ENCODE measurements at places on chromosomes 1 and 21.

DNA sequence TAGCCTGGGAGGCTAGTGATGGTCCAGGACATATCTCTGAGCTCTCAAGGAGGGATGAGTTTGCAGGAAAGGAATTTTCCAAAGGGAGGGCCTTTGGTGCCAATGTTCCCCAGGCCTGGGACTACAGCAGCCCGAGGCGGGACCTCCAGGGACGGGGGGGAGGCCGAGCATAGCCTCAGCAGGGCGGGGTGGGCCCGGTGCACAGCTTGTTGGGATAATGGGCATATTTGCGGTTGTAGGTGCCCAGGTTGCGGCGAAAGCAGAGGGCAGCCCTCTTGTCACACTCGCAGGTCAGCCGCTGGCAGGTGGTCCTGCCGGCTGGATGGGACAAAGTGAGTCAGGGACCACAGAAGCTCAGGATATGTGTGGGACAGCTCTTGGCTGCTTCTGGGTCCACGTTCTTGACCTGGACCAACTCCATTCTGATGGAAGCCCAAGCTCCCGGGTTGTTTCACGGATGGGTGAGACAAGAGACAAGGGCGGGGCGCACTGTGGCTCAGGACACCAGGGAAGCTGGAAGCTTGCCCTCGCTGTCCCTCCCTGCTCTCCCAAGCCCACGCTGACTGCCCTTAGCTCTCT, 3.2 kb downstream of the PLA2G2E start:
- H3K27ac ChIP-seq: no peak overlapping the region
- no peaks in the 10 kb centered on the region for H3K27me3 ChIP-seq
- no peak for DNase-seq
- H3K4me1 ChIP-seq: peaks cover 12% of the 10 kb centered on the region
- H3K36me3 ChIP-seq: no peaks in the 10 kb centered on the region

DNA sequence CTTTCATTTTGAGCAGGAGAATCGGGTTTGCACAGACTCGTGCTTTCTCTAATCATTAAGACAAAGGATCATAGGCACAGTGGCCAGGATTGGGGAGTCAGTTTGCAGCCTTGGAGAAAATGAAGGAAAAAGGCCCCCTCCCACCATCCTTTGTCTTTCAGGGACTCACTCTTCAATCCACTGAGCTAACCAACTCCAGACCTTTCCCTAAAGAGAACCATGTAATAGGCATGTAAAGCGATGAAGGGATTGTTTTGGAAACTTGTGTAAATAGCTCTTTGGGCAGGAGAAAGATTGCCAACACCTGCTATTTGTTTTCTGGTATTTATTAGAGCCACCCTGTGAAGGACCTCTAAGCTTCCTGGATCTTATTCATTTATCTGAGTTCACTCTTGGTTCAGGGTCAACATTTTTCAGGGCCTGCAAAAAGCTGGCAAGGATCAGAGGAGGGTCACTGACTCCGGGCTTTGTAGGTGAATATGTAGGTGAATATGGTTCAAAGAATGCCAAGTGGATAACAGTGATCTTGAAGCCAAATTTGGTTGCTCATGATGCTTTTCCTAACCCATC, 192.6 kb upstream of the FGGY start:
- H3K4me3 ChIP-seq: no peak overlapping the region
- peaks cover 5% of the 10 kb centered on the region for H3K4me1 ChIP-seq
- no peak for DNase-seq
- H3K27me3 ChIP-seq: no peaks in the 10 kb centered on the region
- no peak overlapping the region for H3K27ac ChIP-seq

GRCh38 chr1:151367658-151368392, 4.7 kb downstream of the SELENBP1 start:
- no peak overlapping the region for H3K4me3 ChIP-seq
- no peak for DNase-seq
- no peak overlapping the region for H3K27ac ChIP-seq
- no peaks in the 10 kb centered on the region for H3K27me3 ChIP-seq
- peaks cover 16% of the 10 kb centered on the region for H3K4me1 ChIP-seq
- H3K36me3 ChIP-seq: no peaks in the 10 kb centered on the region

DNA sequence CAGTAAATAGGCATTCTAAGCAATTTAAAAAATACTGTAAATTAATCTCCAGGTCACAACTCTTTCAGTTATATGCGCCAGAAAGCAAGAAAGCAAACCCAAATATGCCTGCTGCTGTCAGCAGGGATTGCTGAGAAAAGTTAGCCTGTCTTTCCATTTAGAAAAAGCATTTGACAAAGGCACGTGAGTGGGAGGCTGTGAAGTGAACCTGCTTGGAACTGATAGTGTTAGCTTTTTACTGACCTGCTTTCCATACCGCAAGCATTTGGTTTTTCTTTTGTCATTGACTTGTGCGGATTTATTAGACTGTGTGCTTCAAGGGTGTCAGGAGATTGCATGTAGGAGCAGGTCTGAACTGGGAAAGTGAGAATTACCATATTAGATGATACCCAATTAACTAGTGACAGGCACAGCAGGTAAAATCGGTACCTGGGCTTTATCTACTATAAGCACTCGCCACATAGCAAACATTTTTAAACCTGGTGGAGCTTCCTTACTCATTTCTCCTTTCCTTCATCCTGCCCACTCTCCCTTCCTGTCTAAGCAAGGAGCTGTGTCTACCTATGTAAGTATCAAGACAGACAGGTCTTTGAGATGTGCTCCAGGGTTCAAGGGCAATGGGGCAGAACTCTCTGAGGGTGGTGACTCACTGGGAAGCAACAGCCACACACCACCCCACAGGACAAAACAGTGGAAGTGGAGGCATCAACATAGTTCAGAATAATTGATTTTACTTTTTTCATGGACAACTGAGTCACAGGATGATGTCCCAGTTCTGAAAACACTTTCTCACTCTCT, 323.9 kb downstream of the DISC1 start:
- no peaks in the 10 kb centered on the region for H3K4me1 ChIP-seq
- no peaks in the 10 kb centered on the region for H3K36me3 ChIP-seq
- no peak overlapping the region for H3K4me3 ChIP-seq
- no peak for DNase-seq
- H3K27me3 ChIP-seq: no peaks in the 10 kb centered on the region
- no peak overlapping the region for H3K27ac ChIP-seq

GRCh38 chr21:17848228-17848627, 29.1 kb upstream of the C21orf91 start:
- H3K4me1 ChIP-seq: peaks cover 15% of the 10 kb centered on the region
- H3K36me3 ChIP-seq: no peaks in the 10 kb centered on the region
- peak; percentile 95 for DNase-seq

GRCh38 chr1:213606252-213606820, 381.4 kb upstream of the PROX1 start:
- no peak overlapping the region for H3K27ac ChIP-seq
- no peak overlapping the region for H3K4me3 ChIP-seq
- DNase-seq: no peak
- H3K27me3 ChIP-seq: no peaks in the 10 kb centered on the region
